ENCODE measurements at places on chromosomes 12 and 14.

GRCh38 chr12:103924761-103925641 is 5.2 kb upstream of the HSP90B1 start:
- peak; percentile 95 for DNase-seq

- DNase-seq, result no peak
Measured at GRCh38 chr12:59963546-59963945, 367.7 kb downstream of the SLC16A7 start.

- DNase-seq, result no peak
Measured at GRCh38 chr14:52029881-52030280, 39.0 kb downstream of the NID2 start.

DNA sequence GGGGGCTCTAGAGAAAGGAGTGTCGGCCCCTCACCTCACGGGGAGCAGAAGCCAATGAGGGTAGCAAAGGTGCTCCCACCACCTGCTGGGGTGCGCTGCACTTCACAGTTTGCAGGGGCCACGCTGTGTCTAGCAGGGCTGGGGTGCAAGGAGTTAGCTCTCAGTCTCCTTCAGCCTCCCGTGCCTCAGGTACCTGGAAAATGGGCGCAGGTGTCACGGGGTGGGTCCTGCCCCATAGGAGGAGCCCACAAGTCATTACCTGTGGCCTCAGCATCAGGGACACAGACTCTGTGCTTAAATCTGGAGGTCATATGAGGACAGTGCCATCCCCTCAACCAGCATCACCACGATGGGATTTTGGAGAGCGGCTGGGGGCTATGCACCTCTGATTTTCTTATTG is 326.7 kb downstream of the ADGRD1 start:
- no peak for DNase-seq

DNA sequence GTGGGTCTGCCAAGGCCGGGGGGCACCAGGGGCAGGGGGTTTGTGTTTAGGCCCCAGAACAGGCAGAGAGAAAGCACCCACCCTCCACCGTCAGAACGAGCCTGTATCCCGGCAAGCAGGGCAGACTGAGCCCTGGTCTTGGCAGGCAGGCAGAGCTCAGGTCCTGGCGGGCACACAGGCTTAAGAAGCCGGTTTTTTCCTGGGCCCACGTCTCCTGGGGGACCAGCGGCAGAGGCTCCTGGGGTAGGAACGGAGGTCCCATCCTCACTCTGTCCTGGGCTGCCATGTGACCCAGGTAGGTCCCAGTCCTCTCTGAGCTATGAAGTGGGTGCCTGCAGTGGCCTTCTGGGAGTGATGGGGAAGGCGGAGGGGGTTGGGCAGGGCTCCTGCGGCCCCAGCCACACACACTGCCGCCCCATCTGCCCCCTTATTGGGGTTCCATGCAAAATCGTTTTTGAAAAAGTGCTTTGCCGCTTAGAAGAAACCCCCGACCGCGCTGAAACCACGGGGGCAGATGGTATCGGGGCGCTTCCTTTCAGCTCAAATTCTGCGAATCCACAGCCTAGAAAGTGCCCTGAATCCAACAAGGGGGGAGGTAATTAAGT is 24.2 kb downstream of the SH2B3 start:
- peak; percentile 75 for DNase-seq

DNA sequence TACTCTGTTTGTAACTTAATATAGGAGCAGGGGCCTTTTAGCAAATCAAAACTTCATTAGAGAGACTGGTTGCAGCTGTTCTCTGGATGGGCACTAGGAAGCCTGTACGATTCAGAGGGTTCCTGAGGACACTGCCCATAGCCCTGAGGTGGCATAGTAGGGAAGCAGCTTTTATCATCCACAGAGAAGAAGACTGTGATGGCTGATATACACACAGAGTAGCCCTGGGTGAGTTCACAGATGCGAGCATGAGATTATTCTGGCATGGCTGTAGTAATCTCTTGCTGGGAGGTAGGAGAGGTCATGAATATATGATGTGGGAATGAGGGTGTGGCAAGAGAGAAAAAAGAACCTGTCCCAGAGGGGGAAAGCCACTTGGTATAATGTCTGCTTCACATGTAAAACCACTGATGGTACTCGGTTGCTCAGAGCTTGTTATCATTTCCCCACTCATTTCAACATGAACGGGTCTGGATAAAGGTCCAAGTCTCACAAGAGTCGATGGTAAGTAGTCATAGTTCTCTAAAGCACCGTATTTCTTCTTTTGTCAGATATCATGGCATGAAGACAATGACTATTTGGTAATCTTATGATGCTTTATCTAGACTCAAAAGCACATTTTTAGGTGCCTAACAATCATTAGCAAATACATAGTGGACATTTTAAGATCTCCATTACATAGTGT is 52.0 kb downstream of the PEBP1 start:
- DNase-seq, result no peak

- DNase-seq, result no peak
Measured at GRCh38 chr12:52644078-52644415, 8.0 kb downstream of the KRT2 start.

GRCh38 chr12:97758194-97758501 is 295.5 kb downstream of the RMST start:
- DNase-seq, result no peak

- DNase-seq, result peak; percentile 93
Measured at GRCh38 chr12:25052196-25052913, 103.5 kb upstream of the BCAT1 start.

GRCh38 chr12:2008677-2009076 is 4.4 kb upstream of the DCP1B start:
- no peak for DNase-seq

DNA sequence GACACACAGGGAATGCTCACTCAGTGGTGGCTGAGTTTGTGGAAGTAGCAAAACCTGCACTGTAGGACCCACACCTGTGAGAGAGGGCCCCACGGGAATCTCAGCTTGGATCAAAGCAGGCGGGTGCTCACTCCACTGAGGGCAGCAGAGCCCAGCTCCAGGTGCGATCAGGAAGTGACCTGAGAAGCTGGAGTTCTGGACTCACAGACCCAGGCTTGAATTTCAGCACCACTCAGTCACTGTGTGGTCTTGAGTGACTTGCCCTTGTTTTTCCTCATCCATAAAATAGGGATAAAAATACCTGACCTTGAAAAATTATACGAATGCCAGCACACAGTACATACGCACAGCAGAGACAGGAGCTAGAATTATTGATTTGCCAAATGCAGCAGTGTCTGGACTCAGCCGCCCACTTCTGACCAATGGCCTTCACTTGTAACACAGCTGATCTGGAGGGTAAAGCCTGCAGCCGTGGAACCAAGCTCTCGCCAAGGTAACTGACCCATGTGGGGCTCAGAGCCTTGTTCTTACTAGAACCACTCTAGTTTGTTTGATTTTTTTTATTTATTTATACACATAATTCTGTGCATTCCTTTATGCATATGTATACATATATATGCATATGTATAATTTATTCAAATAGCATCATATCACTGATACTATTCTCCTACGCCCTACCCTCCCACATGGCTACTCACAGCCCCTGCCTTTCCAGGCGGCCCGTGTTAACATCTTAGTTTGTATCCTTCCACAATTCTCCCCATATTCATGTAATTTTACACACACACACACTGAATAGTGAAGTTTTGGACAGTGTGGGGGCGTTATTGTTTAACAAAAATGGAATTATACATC is 53.9 kb downstream of the DPF3 start:
- no peak for DNase-seq

- peak; percentile 11 for DNase-seq
Measured at GRCh38 chr14:63542231-63542999, 762 bp downstream of the PPP2R5E start.

GRCh38 chr12:1703771-1704722 is 13.2 kb downstream of the ADIPOR2 start:
- no peak for DNase-seq

GRCh38 chr14:92659765-92660561 is 88.5 kb downstream of the LGMN start:
- DNase-seq, result no peak

DNA sequence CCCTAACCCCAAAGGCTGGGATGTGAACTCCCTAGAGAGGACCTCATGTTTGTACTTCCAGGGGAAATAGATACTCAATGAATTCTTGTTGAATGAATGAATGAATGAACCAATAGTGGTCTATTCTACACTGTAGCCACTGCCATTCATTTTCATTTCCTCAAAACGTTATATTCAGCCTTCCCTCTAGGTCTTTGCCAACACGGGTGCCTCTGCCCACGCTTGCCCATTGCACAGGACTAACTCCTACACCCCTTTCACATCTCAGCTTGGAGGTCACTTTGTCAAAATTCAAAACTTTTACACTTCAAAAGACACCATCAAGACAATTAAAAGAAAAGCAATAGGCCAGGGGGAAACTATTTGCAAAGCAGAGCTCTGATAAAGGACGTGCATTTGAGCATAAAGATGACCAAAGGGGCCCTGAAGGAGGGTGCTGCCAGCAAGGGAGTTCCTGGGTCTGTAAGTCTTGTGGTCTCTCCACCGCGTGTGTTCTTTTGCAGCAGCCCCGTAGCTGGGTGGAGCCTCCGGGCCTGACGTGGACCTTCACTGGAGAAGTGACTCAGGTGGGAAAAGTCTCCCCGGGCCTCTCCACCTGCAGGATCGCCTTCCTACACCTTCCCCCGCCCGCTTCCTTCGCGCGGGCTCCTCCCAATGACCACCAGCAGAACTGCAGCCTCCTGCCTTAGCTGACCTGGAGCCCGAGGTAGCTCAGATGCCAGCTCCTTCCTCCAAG is 31.5 kb downstream of the TMEM63C start:
- no peak for DNase-seq

DNA sequence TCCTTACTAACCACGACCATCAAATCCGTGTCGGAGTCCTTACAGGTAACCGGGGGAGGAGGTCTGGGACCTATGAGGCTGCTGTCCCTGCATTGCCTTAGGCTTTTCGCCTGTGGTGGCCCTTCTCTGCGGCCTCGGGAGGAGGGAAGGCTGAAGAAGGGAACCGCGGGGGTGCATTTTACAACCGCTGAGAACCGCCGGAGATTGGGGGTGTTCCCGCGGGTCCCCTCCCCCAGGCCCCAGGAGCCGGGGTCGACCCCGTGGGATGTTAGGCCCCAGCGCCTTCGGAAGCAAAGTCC is 549 bp downstream of the GPHN start:
- DNase-seq, result no peak

- DNase-seq, result no peak
Measured at GRCh38 chr14:75340921-75341320, 62.3 kb downstream of the FOS start.

DNA sequence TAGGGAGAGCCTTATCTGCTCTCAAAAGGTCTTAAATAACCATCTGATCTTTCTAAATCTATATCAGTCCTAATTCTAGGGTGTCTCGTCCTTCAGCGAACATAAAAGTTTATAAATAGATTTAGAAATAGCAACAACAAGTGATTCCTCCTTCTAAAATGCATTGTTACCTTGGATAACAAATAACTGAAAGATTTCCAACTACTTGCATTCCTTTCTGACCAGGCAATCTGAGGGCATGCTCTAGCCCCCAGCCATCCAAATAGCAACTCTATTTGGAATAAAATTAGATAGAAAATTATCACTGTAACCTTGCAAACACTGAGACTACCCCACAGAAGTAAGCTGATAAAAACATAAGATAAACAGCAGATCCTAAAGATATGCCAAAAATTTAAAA is 21.8 kb upstream of the KRR1 start:
- DNase-seq, result no peak

- DNase-seq, result no peak
Measured at GRCh38 chr12:45278447-45278846, 62.6 kb downstream of the ANO6 start.

DNA sequence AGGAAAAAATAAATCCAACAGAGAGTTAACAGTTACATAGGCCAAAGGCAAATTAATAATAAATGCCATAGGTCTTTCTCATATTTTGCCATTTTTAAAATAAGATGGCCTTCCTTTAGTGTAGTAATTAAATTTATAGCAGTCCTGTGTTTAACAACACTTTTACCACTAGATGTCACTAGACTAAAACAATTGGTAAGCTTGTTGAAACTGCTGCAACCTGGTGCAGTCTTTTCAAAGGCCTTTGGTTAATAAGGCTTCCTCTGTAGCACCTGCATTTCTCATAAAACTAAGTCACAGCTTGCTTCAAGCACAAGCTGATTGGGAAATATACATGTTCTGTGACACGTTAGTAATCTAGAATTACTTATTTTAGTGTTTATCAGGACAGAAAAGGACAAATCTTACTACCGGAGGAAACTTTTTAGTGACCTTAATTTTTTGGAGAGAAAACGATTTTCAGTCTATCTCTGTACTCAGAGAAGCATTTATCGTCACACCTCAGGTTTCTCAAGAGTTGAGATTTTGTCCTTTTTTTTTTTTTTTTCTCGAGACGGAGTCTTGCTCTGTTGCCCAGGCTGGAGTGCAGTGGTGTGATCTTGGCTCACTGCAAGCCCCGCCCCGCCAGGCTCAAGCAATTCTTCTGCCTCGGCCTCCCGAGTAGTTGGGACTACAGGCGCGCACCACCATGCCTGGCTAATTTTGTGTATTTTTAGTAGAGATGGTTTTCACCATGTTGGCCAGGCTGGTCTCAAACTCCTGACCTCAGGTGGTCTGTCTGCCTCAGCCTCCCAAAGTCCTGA is 20.0 kb downstream of the BORCS5 start:
- peak; percentile 10 for DNase-seq

DNA sequence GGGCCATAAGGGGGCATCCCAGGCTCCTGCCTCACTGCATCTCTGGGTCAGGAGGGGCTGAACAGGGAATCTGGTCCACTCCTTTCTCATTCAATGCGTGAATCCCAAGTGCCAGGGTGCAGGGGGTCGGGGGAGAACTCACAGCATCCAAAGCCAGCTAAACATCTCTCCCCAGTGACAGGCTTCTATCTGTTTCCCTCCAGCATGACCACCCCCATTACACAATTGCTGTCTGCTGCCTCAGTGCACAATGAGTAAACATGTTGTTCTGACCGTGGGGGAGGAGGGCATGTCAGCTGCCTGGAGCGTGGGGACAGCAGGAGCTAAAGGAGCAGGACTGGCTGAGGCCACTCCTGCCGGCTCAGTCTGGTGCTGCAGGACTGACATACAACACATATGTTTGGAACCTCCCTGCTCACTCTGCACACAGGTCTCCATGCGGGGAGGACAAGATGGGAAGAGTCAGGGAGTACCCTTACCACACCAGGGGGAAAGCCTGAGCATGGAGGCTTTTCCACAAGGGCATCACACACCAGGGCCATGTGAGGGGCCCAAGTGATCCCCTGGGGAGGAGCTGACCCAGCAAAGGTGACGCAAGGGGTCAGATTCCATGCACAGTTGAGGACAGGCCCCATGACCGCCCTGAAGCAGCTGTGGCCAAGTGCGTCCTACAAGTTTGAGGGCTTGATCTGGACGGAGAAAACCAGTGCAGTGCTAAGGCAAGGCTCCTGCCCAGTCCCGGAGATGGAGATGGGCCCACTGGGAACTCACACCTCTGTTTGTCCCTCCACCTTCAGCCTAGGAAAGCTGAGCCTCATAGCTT is 1.4 kb downstream of the TNS2 start:
- no peak for DNase-seq

GRCh38 chr12:7555752-7556151 is 52.2 kb upstream of the CD163 start:
- no peak for DNase-seq

All from T-helper 2 cell (primary cell).